ENCODE measurements at places on chromosomes 2 and 18.
A peak's percentile ranks its signal among the peaks of the same experiment; 100 is the strongest.

- peak; percentile 15 for DNase-seq
Observed at GRCh38 chr2:30611583-30611982, 164.5 kb downstream of the LCLAT1 start.

DNA sequence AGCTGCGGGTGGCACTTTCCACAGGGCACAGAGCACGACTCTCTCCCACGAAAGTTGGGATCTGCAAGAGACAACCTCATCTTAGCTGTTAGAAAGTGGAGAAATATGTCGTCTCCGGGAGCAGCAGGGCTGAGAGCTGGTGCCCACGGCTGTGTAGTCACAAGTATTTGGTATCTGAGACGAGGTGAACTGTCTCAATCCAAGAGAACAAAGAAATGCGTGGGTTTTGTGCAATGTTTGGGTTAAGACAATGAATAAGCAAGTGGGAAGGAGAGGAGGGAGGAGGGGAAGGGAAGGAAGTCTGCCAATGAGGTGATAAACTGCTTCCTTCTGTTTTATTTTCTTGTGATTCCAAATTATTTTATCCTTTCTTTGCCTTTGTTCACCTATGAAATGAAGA, 18.0 kb downstream of the DYTN start:
- DNase-seq = no peak

GRCh38 chr18:34458410-34458977, 233.8 kb upstream of the NOL4 start:
- no peak for DNase-seq

DNA sequence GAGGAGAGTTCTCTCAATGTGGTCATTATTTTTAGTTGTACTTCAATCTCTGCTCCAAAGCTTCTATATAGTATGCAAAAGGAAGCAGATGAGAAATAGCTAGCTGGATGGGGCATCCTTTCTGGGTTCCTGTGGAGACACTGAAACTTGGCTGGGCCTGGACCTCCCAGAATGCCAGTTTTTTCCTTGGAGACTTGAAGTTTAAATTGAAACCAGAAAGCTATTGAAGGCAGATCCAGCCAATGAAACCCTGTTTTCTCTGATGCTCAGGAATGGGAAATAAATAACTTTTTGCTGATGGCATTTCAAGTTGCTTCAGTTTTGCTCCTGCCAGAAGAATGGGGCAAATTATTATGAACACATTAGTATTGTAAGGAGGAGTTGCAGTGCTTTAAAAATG, 2.9 kb downstream of the SETBP1 start:
- no peak for DNase-seq

- DNase-seq = no peak
Observed at GRCh38 chr2:71846669-71847291, 300.9 kb downstream of the CYP26B1 start.

- no peak for DNase-seq
Observed at GRCh38 chr18:21141668-21142422, 30.2 kb upstream of the ROCK1 start.

Measured in SHP77 (cell line).